Activated T-helper 1 cell treated with anti-CD3 and anti-CD28 coated beads, Interleukin-2, amount 50 U/mL, for 16 hours (primary cell): ENCODE measurements at places on chromosomes 6 and 20.

GRCh38 chr6:16409531-16410441, 171.4 kb downstream of the GMPR start:
- no peak for DNase-seq

- no peak for DNase-seq
These were observed 92.2 kb upstream of the CNKSR3 start for GRCh38 chr6:154602708-154603107.

DNA sequence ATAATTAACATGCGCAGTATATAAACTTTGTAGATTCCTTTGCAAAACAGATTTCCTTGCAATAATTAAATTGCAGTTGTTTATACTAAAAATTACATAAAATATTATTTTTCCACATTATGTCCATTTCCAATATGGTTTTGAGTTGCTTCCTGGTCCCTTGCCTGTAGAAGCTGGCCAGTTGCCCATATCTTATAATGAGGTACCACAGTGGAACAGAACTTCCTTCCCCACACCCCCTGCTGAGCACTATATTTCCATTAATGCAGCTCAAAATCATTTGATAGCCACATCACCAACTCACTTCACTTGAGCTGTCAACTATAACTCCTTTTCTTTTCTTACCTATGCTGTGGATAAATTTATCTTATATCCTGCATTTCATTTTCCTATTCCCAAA, 194.6 kb downstream of the DST start:
- no peak for DNase-seq

GRCh38 chr6:38320843-38321242, 318.9 kb downstream of the BTBD9 start:
- no peak for DNase-seq
